ENCODE measurements at places on chromosomes 13 and 19.

- DNase-seq, result no peak
Observed at GRCh38 chr19:1684573-1684912, 32.1 kb upstream of the TCF3 start.

DNA sequence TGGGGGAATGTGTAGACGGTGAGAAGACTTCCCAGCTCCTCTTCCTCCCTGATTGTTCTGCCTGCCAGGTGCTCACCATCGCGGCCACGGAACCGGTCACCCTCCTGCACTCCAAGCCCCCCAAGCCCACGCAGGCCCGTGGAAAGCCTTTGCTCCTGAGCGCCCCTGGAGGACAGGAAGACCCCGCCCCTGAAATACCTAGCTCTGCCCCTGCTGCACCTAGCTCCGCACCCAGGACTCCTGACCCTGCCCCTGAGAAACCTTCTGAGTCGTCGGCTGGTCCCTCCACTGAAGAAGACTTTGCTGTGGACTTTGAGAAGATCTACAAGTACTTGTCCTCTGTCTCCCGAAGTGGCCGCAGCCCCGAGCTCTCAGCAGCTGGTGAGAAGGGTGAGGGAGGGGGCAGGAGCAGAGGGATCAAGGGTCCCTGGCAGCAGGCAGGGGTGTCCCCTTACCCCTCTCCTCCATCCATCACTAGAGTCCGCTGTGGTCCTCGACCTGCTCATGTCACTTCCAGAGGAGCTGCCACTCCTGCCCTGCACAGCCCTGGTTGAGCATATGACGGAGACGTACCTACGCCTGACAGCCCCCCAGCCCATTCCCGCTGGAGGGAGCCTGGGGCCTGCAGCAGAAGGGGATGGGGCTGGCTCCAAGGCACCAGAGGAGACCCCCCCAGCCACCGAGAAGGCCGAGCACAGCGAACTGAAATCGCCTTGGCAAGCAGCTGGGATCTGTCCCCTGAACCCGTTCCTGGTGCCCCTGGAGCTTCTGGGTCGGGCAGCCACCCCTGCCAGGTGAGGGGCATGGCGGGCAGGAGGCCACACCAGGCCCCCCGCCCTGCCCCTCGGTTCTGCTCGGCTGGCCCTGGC lies 2.1 kb downstream of the SNAPC2 start:
- no peak for DNase-seq

DNA sequence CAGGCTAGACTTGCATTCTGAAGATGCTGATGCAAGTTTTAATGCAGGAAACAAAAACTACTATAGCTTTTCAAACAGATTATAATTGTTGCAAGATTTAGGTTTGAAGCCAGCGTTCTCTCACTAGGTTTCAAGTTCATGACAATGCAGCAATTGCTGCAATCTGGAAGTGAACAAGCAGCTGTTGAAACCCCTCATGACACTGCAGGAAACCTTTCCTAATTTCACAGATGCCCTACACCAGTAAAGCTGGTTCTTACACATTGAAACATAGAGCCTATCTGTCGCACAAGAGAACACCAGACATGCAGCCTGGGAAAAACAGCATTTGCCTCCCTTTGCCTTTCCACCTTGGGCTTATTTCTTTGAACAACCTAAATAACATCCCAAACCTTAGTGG lies 1737.2 kb upstream of the MIR17HG start:
- no peak for DNase-seq

DNA sequence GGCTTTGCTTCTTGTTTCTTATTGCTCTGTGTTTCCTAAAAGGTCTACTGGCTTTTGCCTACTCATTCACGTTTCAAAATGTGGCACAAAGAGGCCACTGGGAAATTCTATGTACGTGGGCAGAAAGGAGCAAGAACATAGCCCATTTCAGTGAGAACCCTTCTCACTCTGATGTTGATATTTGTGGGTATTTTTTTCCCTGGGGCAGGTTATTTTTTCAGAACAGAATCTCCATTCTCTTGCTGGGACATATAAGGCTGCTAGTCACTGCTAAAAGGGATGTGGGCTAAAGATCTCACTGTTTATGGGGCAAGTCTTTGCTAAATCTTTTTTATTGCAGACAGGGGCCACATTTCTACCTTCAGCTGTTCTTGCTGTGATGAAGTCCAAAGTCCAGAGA lies 27.1 kb downstream of the EDNRB start:
- DNase-seq, result no peak

- DNase-seq, result no peak
Observed at GRCh38 chr13:34967851-34968562, 25.9 kb downstream of the NBEA start.

DNA sequence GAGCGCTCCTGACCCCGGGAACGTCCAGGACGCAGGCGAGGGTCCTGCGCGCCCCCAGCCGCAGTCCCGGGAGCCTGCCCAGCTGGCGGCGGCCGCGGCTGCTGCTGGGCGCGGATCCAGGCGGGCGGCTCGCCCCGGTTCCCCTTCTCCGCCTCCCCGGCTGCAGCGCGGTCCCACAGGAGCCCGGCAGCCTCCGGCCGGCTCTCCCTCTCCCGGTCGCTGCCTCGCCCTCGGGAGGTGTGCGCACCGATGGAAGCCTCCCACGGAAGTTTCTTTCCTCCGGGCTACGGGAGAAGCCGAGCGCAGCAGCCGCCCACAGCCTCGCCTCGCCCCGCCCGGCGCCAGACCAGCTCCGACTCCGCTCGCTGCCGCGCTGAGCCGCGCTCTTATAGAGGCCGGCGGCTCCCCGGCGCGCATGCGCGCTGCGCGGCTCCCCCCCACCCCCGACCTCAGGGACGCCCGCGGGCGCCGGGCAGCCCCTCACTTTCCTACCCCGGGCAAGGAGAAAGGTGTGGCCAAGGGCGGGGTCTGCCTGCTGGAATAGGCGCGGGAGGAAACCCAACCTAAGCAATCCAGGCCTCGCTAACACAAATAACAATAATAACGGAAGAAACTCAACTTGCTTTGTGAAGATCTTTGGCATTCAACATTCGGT lies at the start of gene SHISA2:
SHISA2 (minus strand) TSS at position 360 of the 655 bp plus-strand sequence. CDS start 1,041 bp downstream, outside the sequence.
- no peak for DNase-seq
